ENCODE measurements at places on chromosomes 2 and 18.

- DNase-seq = no peak
These were observed 129.5 kb downstream of the RND3 start for GRCh38 chr2:150357770-150358467.

GRCh38 chr2:204931562-204931961, 386.3 kb downstream of the PARD3B start:
- no peak for DNase-seq

DNA sequence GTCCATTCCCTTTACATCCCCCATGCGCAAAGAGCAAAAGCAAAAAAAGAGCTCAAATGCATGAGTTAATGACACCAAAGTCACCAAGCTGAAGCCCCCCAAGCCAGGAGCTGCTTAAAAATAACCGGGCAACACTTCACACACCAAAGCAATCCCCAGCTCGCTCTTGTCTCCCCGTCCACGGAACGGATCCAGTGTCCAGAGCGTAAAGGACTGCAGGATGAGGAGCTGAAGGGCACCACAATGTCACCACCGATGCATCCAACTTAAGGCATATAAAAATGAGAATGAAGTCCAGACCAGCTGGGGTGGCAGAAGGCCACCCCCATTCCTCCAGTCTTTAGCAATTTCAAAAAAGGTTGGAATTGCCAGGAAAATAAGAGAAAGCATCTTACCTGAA, 8.7 kb downstream of the SMAD7 start:
- DNase-seq = no peak

DNA sequence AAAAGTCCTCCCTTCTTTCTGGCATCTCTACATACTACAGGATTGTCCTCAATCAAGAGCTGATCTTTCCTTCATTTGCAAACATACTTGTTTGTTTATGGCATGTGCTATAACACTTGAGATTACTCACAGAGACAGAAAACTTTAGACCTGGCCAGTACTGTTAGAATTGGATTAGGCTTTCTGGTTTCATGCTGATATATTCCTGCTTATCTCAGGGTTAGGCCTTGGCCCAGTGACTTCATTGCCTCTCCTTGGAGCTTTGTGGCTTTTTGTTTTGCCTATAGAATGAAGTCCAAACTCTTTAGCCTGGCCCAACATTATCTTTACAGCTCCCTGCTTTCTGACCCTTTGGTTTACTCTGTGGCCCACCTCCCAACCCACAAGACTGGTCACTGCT, 363.3 kb downstream of the ALK start:
- no peak for DNase-seq

GRCh38 chr18:43877616-43878321, 600.5 kb upstream of the SYT4 start:
- no peak for DNase-seq
